Muscle of leg (tissue), 16 donors: ENCODE measurements at places on chromosomes 12 and 14.

DNA sequence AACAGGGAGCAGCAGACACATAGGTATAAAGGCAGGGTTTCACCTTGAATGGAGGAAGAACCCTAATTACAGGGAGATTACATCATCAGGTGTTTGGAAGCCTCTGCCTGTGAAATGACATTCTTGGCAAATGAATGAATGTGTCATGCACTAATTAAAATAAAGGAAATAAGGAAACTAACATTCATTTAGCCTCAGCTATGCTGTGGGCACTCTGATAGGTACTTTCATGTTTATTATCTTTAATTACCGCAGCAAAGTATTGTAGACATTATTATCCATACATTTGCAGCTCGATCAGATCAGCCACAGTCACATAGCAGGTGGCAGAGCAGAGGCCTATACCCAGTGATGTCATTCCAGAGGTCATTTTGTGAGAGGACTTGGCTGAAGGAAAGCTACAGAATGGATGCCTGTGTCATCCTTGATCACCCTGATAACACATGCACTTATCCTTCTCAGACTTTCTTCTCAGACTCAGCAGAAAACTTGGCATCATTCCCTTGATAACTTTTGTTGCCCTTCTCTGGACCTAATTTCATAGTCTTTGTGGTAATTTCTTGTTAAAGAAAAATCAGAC lies 18.4 kb downstream of the ZNF664 start:
- DNase-seq, result no peak
- peaks cover 51% of the 10 kb centered on the region for H3K36me3 ChIP-seq
- H3K27me3 ChIP-seq, result no peaks in the 10 kb centered on the region
- no peak overlapping the region for H3K27ac ChIP-seq

- no peak overlapping the region for H3K4me3 ChIP-seq
- H3K27me3 ChIP-seq, result no peaks in the 10 kb centered on the region
- no peak overlapping the region for H3K27ac ChIP-seq
Observed at GRCh38 chr12:6459004-6459337, 7.1 kb downstream of the TAPBPL start.

GRCh38 chr12:116393859-116394650 lies 116.6 kb upstream of the MED13L start:
- DNase-seq, result no peak
- no peaks in the 10 kb centered on the region for H3K36me3 ChIP-seq
- H3K4me3 ChIP-seq, result no peak overlapping the region
- no peak overlapping the region for H3K27ac ChIP-seq
- H3K4me1 ChIP-seq, result no peaks in the 10 kb centered on the region

DNA sequence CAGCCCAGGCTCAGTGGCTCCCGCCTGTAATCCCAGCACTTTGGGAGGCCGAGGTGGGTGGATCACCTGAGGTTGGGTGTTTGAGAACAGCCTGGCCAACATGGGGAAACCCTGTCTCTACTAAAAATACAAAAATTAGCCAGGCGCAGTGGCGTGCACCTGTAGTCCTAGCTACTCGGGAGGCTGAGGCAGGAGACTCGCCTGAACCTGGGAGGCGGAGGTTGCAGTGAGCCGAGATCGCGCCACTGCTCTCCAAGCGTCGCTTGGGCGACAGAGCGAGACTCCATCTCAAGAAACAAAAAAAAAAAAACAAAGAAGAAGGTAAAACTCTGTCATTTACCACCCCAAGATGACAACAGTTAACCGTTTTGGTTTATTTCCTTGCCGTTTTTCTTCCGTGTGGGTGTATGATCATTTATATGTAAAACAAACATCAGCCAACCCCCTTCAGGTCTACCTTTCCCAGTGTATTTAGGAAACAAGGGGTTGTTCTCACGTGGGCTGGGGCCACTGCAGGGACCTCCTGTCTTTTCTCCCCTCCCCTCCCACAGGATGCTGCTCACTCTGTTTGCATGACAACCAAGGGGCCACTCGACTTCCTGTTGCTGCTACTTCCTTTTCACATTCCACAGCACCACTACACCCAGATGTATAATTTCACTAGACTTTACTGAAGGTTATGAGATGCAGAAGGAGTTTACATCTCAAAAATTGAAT lies 13.6 kb downstream of the TTC9 start:
- H3K27ac ChIP-seq, result no peak overlapping the region
- H3K36me3 ChIP-seq, result no peaks in the 10 kb centered on the region
- H3K4me1 ChIP-seq, result no peaks in the 10 kb centered on the region

DNA sequence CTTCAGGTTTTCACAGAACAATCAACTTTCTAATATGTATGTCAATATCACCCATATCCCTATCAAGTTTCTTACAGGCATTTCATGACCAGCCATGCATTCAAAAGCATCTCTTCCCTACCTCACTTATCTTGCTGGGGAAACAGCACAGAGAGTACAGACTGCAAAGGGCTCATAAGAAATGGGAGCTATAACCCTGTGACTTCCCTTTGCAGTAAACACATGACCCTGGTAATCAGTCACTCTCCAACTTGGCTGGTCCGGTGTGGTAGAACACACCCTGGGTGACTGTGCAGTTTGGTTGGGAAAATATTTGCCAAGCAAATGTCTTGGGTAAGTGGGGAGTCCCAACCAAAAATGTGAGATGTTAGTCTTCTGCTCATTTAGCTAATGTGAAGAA lies 49.4 kb upstream of the TMCC3 start:
- H3K4me1 ChIP-seq, result peaks cover 10% of the 10 kb centered on the region
- no peak overlapping the region for H3K4me3 ChIP-seq

DNA sequence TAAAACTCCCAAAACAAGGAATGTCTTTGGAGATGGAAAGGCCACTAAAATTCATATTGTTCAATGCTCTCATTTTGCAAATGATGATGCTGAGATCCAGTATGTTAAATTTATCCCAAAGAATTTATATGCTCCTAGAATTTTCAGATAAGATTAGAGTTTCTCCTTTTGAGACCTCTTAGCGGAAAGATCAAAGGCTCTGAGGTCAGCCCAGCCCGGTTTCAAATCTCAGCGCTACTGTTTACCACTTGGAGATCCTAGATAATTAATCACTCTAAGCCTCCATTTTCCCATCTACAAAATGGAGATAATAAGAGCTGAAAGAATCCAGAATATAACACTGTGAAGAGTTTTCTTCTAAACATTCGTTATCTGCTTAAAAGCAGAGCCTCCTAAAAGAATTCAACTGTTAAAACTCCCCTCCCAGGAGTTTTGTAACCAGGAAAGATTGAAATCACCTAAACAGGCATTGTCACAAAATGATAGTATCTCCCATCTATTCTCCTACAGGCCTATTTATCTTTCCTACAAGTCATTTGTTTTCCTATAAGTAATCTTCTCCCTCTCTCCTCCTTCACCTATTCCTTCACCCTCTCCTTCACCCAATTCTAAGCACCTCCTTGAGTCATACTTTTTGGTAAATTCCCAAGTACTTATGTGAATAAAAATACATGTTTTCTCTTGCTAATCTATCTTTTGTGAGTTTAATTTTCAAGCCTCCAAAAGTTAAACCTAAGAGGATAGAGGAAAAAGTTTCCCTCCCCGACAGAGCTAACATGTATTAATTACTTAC lies 16.7 kb downstream of the DUSP6 start:
- no peak overlapping the region for H3K27ac ChIP-seq
- no peaks in the 10 kb centered on the region for H3K27me3 ChIP-seq
- no peaks in the 10 kb centered on the region for H3K36me3 ChIP-seq
- DNase-seq, result no peak
- no peak overlapping the region for H3K4me3 ChIP-seq
